Daoy (cell line): ENCODE measurements at places on chromosomes 7 and 10. TPM values are rescaled to one million over a fixed set of nuclear protein-coding genes. Genes with fewer than 3 reads are reported as not detected.

Gene EBLN1
- total RNA-seq = not detected in 2 replicates

Gene PDGFA
- total RNA-seq = 23.1 and 34.1 TPM in 2 replicates

Gene RARRES2
- total RNA-seq = 3.9 and 11.8 TPM in 2 replicates

Gene PAPOLB
- total RNA-seq = not detected in 2 replicates

Gene KIF11
- total RNA-seq = 53.8 and 63.8 TPM in 2 replicates

Gene SPDYE8
- not detected in 2 replicates for total RNA-seq

Gene ACSM6
- total RNA-seq = not detected in 2 replicates

Gene SPOCK2
- total RNA-seq = 0.29 TPM in 1 of 2 replicates, not detected in the other

GRCh38 chr10:10330418-10330817 lies 687.3 kb upstream of the CELF2 start:
- no peak for DNase-seq

GRCh38 chr10:85602713-85603112 lies 763.9 kb downstream of the GRID1 start:
- DNase-seq = no peak

- DNase-seq = no peak
These were observed 337.6 kb downstream of the CCSER2 start for GRCh38 chr10:84665883-84666463.

DNA sequence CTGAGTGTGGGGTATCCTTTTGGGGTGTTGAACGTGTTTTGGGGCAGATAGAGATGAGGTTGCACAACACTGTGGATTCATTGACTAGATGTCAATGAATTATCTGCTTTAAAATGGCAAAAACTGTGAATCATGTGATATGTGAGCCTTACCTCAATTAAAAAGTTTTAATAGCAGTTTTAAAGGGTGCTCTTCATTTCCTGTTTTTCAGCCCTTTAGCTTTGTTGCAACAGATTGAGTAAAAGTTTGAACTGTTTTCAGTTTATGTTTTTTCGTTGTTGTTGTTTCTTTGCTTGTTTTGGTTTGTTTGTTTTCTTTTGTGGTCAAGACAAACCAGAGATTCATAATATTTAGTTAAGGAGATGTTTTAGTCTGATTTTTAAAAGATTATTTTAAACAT lies 9.4 kb downstream of the TAS2R41 start:
- no peak for DNase-seq

- no peak for DNase-seq
These were observed 292.8 kb downstream of the ANKRD7 start for GRCh38 chr7:118517275-118517674.

GRCh38 chr10:51176976-51177695 lies 102.8 kb downstream of the PRKG1 start:
- no peak for DNase-seq

- DNase-seq = no peak
These were observed 27.3 kb downstream of the SNX10 start for GRCh38 chr7:26318921-26319320.

- no peak for DNase-seq
These were observed 8.4 kb upstream of the IFIT1B start for GRCh38 chr10:89369156-89370105.

DNA sequence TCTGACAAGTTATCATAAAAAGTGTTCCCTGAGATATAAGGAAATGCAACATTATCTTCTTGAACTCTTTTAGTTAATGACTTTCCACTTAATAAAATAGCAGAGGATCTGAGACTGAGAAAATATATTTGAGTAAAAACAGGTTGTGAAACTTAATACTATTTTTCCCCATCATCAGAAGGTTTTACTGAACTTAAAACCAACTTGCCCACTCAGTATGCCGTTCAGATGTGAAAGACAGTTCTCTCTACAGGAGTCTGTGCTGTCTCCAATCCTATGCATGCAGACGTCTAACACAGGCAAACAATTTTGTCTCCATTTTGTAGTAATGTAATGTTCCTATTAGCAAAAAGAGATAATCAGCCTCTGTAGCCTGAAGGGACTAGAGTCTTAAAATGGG lies 38.2 kb upstream of the CYP2C18 start:
- no peak for DNase-seq

GRCh38 chr7:46626261-46626660 lies 705.2 kb upstream of the IGFBP3 start:
- DNase-seq = no peak

GRCh38 chr7:20826243-20826642 lies 39.6 kb upstream of the SP8 start:
- DNase-seq = no peak
